Foreskin keratinocyte (primary cell): ENCODE measurements at places on chromosomes 13 and 19. TPM values are rescaled to one million over a fixed set of nuclear protein-coding genes. Genes with fewer than 3 reads are reported as not detected.

The ANGPTL8 gene
- total RNA-seq, result not detected in 2 replicates

The CYP4F2 gene
- not detected in 2 replicates for total RNA-seq

The SIGLEC8 gene
- total RNA-seq, result not detected in 2 replicates

The GARIN5A gene
- 0.85 and 0.95 TPM in 2 replicates for total RNA-seq

The C19orf53 gene
- total RNA-seq, result 189 and 192 TPM in 2 replicates

The EFNB2 gene
- total RNA-seq, result 65.1 and 66.2 TPM in 2 replicates

The CEACAM1 gene
- total RNA-seq, result 3.0 and 3.7 TPM in 2 replicates

The AP1M2 gene
- 86.6 and 117 TPM in 2 replicates for total RNA-seq

The BCAM gene
- 8.1 and 28.6 TPM in 2 replicates for total RNA-seq

The FCER2 gene
- not detected in 2 replicates for total RNA-seq
